ENCODE measurements at places on chromosomes 5 and 9.

DNA sequence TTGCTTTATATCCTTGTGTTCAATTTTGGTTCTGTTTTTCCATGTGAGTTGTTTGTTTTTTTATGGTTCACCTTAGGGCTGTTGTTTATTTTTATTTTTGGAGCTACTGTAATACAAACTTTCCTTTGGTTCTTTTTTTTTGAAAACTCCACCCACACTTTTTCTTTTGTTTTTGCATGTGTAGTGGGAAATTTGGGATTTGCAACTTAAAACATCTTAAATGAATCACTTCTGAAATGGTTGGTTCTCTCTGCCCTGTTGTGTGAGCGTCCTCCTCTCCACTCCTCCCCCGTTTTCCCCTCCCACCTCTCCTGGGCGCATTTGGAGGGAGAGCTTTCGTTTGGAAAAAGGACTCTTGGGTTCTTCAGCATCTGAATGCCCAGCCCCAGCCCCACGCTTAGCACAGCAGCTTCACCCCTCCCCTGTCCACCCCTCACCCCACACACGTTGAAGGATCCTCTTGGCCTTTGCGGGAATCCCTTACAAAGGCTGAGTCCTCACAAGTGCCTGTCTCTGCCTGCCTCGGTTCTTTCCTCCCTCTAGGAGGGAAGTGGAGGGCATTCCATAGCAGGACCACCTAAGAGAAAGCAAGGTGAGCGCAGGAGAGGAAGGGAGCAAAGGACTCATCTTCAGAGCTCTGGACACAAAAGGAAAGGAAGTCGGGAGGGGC is 67.2 kb downstream of the DMRT1 start:
- no peak for DNase-seq

GRCh38 chr5:124289130-124289529 is 457.3 kb downstream of the ZNF608 start:
- DNase-seq: no peak

- peak; percentile 55 for DNase-seq
Measured at GRCh38 chr5:159915904-159916840, at the start of gene ADRA1B. Gene ADRA1B, plus strand, starts transcription at chr5:159916482. Its CDS starts 424 bp downstream, at chr5:159916906.

DNA sequence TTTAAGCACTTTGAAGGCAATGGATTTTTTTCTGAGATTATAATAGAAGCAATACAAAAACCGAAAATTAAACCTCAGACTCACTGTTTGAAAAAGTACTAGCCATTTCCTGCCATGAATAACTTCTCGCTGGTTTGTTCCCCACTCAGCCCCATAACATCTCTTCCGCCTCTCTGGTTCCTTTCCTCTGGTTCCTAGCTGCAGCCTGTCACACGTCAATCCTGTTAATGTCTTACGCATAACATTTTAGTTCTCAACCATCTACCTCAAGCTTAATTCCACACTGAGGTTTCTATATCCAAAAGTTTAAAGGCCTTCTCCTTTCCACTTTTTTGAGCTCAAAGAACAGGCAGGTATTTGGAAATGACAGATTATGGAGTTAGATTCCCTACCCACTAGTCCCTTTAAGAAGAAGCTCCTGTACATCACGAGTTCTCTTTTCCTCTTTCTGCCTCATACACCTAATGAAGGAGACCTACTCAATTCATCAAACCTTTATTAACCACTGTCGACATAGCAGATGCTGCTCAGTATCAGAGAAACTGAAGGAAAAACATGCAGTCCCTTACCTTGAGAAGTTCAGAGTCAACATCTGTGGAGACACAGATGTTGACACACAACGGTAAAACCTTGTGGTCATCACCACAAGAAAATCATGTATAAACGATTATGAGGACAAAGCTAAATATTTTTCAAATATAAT is 243.0 kb upstream of the PTGER4 start:
- DNase-seq: no peak

DNA sequence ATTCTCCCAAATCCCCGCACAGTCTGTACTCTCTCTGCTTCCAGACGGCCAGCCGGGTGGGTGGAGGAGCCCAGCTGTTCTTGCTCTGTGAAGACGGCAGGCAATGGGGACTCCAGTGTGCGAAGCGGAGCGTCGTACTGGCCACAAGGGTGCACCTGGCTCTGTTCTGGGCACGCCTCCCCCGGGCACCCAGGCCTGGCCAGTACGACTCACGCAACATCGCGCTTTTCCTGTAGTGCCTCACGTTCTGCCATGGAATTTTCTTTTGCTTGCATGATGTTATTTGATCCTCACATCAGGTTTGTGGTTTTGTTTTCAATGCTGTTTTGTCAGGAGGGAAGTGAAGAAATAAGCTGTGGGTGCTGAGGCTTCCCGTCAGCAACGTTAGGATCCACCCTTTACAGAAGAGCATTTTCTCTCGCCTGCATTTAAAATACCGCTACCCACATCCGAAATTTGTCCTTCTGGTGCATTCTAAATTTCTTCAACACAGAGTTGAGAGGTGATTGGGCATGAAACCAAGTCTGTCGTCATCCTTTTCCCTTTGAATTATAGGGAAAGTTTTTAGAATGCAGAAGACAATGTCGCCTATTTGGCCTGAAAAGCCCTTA is 311.7 kb downstream of the TRIM36 start:
- DNase-seq: no peak

GRCh38 chr5:88669371-88670050 is 213.5 kb downstream of the MEF2C start:
- no peak for DNase-seq

GRCh38 chr9:36222449-36222848 is 31.7 kb downstream of the CLTA start:
- no peak for DNase-seq

DNA sequence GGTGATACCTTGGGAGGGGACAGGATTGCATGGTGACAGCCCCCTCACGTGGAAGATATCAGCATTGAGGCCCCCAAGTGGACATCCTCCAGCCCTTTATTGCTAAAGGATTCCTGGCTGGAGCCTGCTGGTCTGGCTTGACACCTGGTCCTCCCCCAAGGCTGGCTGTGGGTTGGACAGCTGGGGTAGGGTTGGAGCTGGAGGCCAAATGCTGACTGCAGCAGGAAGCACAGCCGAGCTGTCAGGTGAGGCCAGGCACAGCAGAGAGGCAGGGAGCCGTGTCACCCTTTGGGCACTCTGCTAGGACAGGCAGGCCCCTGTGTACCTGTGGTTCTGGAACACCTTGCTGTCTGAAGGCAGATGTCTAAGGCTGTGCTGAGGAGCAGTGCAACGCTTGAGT is 2.2 kb downstream of the CACFD1 start:
- no peak for DNase-seq

DNA sequence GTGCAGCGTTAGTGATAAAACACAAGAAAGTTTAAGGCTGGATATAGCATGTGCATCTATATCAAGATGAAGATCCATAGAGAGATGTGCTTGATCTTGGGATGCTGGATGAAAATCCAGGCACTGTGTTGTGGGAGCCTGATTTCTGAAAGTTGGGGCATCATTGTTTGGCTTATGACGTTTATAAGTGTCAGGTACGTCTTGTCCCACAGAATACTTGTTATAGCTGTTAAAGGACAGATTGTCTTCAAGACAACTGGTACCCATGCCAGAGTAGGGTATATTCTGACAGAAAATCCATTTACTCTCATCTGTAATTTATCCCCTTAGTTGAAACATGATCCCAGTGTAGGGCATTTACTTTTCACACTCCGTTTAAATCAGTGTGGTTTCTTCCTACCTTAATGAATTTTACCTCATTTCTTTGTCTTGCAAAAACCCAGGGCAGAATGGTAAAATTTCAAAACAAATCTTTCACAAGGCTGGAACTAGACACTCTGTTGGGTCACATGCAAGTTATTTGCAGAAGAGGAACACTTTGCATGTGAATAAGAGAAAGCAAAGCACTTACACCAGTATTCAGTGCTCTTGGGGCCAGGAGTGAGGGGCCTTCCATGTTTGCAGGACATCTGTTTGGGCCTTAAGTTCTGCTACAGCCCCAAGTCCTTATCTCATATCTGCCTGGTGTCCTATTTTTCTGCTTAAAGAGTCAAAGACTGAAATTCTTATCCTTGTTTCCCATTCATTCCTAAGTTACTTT is 73.3 kb downstream of the GHR start:
- DNase-seq: no peak

GRCh38 chr5:969408-969839 is 39.2 kb upstream of the NKD2 start:
- no peak for DNase-seq

DNA sequence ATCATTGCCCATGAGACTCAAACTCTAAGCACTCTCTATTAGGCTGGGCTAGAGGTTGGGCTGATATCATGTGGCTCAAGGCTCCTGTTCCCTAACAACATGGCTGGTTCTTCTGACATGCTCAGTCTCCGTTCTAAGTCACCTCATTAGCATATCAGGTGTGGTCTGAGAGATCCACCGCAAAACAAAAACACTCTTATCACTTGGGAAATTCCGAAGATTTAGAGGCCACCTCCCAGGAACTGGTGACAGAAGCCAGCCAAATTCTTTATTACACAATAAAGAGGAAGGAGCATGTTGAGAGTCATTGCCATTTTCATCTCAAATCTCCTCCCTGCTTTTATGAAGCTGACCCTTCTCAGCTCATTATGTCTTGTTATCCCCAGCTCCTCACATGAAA is 107.6 kb downstream of the MSX2 start:
- DNase-seq: no peak
